ENCODE measurements at places on chromosomes 12 and 14.
A peak's percentile ranks its signal among the peaks of the same experiment; 100 is the strongest.

DNA sequence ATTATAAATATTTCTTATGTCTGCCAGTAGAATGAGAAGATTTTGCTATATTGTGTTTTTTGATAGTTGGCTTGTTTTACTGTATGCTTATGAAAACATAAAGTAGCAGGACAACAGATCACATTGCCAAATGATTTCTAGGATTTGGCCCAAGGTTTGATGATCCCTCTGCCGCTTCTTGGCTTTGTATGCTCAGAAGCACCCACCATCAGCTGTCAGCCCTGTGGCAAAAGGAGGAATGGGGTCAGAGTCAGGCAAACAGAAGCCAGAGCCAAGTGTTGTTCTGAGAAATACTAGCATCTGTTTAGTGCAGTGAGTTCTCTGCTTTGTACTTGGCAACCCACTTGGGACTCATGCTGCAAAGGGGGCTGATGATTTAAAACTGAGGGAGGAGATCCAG, 152.2 kb downstream of the PDE3A start:
- DNase-seq = no peak

DNA sequence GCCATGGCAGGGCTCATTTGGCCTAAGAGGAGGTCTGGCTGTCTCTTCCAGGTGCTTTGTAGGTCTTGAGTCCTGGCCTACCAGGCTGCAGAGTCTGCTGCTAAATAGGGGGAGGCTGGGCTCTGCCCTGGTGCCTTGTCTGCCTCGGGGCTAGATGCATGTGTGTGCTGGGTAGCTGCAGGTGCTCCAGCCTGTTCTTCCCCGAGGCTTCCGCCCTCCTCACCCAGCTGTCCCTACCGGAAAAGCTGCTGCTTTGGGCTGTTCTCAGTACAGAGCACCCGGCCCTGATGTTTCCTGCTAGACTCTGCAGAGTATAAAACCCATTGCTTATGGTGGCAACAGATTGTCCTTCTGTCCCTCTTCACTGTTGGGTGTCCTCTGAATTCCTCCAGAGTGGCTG, 37.7 kb downstream of the RAB35 start:
- DNase-seq = no peak

DNA sequence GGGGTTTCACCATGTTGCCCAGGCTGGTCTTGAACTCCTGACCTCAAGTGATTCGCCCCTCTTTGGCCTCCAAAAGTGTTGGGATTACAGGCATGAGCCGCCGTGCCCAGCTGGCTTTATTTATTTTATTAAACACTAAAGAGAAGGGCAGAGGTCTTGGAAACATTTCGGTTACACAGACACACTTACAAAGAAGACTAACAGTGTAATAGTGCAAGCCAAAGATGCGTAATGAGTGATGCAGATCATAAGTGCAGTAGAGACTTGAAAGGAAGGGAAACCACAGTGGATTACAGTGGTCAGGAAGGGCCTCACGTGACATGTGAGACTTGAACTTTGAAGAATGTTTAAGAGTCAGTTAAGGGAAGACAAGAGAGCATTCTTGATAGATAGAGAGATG, 33.9 kb upstream of the CDK17 start:
- no peak for DNase-seq

DNA sequence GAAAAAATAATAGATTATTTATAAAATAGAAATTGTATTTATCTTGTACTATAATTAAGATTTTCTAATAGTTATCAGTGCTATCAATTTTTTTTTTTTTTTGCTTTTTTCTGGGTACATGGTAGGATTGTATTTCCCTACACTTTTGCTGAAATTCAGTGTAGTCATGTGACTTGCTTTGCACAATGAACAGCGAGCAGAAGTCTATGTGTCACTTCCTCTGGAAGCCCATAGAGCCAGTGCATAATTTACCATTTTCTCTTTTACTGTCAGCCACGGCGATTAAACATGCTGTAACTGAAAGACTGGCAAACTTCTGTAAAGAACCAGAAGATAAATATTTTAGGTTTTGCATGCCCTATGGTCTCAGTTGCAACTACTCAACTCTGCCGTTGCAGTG, 80.8 kb upstream of the PPP1R12A start:
- DNase-seq = no peak

- DNase-seq = no peak
These were observed 12.4 kb upstream of the C12orf75 start for GRCh38 chr12:105317942-105318621.

- no peak for DNase-seq
These were observed 75.2 kb upstream of the MAX start for GRCh38 chr14:65177551-65177950.

DNA sequence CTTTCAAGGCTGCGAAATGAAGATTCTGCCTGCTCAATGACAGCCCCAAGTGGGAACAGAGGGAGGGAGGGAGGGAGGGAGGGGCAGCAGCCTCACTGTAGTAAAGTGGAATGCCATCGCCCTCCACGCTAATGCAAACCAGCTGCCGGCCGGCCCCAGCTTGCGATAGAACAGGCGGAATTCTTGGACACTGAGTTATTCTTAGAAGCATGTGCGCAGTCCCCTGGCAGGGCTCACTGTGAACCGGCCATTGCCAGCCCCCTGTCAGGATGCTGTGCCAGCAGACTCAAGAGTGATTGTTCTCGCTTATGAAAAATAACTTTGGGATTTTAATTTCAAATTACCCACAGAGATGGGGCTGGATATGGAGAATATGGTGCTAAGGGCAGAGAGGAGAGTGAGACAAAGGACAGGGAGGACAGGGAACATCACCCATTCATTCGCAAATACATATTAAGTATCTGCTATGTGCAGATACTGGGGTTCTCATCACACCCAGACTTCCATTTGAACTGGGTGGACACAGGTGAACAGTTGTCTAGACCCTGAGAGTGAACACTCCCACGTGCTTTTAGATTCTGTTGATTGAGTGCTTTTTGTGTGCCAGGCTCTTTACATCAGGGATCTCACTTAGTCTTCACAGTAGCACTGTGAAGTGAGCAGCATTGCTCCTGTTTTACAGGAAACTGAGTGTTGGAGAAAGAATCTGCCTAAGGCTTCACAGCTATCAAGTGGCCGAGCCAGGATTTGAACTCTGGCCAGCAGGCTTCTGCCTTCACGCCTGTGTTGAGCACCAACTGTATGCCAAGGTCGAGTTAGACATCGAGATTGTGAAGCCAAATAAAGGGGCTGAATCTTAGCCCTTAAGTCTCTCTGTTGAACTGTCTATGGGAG, 192.9 kb downstream of the C12orf75 start:
- no peak for DNase-seq

GRCh38 chr12:52280319-52280795, 5.9 kb downstream of the KRT86 start:
- peak; percentile 99 for DNase-seq

DNA sequence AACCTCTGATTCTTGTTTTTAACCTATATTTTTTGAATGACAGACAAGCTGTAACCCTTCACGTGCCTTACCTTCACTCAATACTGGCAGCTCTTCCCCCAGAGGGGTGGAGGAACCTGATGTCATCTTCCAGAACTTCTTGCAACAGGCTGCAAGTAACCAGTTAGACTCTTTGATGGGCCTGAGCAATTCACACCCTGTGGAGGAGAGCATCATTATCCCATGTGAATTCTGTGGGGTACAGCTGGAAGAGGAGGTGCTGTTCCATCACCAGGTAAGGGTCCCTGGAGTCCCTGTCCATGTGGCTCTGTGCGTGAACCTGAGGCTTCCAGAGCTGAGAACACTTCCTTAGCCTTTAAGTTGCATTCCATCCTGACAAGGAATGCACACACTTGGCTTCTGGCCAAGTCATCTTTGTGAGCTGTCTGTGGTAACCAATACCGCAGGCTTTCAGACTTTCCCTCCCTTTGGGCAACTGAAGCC, 22.7 kb downstream of the TRAFD1 start:
- DNase-seq = peak; percentile 75

DNA sequence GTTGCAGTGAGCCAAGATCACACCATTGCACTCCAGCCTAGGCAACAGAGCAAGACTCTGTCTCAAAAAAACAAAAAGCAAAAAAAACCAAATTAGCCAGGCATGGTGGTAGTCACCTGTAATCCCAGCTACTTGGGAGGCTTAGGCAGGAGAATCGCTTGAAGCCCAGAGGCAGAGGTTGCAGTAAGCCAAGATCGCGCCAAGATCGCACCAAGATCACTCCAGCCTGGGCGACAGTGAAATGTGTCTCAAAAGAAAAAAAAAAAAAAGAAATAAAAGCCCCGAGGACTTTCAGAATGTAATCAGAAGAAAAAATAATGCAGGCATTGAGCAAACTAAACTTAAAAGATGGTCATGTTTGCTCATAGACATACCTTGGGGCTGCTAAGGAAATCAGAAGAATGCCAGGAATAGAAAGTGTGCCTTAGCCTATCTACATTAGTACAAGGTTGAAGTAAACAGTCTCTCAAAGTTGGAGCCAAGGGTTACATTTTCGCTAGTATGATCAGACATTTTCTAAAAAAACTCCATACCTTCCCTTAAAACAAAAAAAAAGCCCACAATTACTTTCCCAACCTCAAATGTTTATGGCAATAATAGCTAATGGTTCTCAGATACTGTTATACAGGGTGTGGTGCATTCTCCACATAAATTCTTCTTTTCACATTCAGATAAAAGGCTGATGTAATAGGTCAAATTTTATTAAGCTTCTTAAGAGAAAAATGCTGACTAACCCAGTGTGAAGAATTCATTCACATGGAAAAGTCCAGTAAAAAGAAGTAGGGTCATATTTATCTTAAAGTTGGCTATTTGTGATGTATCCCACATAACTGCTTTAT, 15.8 kb downstream of the DTD2 start:
- DNase-seq = no peak

DNA sequence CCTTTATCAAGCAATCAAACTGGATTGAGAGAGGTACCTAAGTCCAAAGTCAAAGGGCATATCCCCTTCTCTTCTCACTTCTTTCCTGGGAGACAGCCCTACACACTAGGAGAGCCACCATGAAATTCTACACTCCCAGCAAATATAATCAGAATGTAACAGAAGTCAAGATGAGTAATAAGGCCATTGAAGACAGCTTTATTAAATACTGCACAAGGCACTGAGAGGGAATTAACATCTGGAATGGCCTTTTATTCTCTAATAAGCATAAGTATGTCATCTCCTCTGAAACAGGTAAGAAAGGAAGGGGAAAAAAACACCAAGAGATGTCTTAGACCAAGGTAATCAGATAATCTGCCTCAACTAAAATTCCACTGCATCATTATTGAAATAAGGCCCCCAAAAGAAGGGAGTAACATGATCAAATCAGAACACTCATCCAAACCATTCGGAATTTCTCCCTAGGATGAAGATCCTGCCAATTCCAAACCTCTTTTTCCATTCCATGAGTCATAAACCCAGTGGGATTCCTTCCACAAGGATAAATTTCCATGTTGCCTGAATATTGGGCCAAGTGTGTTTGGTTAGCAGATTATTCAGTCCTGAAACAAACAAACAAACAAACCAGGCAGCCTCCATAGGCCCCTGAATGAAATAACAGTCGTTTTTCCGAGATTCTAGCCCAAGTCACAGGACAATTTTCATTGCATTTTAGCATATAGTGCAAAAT, 19.9 kb downstream of the SLC35F4 start:
- DNase-seq = no peak
